ENCODE measurements at places on chromosomes 3 and 15. TPM values are rescaled to one million over a fixed set of nuclear protein-coding genes. Genes with fewer than 3 reads are reported as not detected.

The GOLGA8S gene
- 0.81 TPM for total RNA-seq

The CADPS gene
- 16.1 TPM for total RNA-seq

The ITGA11 gene
- total RNA-seq, result 0.54 TPM

The CILP gene
- total RNA-seq, result 20.7 TPM

The SRP14 gene
- 47.0 TPM for total RNA-seq

DNA sequence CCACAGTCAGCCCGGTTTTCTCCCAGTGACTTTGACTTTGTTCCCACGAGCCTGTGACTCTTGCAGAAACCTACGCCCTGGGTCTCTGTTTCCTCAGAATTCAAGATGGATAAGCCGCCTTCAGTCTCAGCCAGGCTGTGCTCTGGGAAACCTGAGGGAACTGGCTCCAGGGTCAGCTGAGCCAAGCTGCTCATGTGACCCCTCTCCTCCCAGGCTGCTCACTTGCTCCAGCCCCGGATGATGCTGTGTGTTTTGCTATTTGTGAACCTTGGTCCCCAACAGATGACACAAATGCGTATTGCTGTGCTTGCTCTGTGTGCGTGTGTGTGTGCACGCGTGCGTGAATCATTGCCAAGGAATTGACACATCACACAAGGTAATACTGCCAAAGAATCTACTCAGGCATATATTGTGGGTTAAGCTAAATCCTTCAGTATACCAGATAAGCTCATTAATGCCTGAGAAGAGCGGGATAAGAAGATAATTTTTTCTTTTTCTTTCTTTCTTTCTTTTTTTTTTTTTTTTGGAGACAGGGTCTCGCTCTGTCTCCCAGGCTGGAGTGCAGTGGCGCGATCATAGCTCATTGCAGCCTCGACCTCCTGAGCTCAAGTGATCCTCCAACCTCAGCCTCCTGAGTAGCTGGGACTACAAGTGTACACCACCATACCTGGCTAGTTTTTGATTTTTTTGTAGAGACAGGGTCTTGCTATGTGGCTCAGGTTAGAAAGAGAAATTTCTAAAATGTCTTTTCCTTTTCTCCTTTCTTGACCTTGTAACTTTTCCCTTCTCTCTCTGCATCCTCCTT, 29.2 kb upstream of the UMPS start:
- no peak for DNase-seq
- H3K4me1 ChIP-seq, result peaks cover 24% of the 10 kb centered on the region

GRCh38 chr3:151198849-151199248, 4.2 kb downstream of the GPR171 start:
- no peak overlapping the region for H3K27ac ChIP-seq
- H3K27me3 ChIP-seq, result no peaks in the 10 kb centered on the region
- no peak for DNase-seq
- no peaks in the 10 kb centered on the region for H3K4me1 ChIP-seq
- no peak overlapping the region for H3K4me3 ChIP-seq
- no peaks in the 10 kb centered on the region for H3K36me3 ChIP-seq

DNA sequence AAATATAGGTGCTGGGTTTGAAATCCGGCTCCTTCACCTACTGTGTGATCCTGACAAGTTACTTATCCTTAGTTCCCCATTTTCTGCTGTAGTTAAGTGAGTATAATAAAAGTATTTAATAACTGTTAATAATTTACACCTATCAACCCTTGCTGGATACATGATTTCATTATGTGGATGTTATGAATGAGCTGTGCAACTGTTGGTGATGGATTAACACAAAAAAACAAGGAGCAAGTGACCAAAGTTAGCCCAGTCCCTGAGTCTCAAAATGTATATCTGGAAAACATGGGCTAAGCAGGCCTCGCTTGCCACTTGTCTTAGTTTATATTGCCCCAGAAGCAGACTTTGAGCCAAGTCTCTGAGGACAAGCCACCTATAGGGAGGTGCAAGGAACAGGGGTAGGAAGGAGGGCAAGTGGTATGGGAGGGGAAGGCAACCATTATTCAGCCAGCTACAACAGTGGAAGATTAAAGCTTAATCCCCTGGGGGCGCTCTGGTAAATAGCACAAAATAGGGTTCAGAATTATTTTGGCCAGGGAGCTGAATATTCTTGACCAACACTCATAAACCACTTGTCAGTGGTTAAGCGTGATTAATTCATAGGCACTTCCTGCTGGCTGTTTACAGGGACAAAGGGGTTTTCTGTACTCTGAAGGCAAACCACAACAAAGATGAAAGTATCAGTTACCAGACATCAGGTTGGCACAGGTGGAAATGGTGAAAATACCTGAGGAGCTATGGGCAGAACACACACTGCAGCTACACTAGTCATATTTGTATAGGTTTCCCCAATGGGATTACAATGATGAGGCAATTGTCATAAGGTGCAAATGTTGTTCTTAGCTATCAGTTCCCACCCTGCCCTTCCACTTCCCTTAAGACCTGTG, 76.2 kb downstream of the TRIM42 start:
- DNase-seq, result no peak
- no peaks in the 10 kb centered on the region for H3K36me3 ChIP-seq
- no peak overlapping the region for H3K4me3 ChIP-seq

DNA sequence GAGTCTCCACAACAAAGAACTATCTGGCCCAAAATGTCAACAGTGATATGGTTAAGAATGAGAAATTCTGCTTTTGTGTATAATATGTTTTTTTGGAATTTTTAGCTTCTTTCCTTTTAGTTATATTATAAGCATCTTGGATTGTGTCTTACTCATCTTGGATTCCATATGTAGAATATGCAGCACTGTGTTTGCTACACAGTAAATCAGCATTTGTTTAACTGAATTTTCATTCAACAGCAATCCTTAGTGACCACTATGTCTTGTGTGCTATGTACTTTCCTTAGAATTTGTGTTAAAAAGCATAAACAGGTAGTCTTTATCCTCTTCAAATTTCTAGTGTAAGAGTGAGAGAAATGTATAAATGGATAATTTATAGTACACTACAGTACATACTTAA, 18.2 kb upstream of the TMEM207 start:
- H3K4me1 ChIP-seq, result no peaks in the 10 kb centered on the region
- DNase-seq, result no peak
- no peak overlapping the region for H3K27ac ChIP-seq
- no peaks in the 10 kb centered on the region for H3K27me3 ChIP-seq

- DNase-seq, result no peak
- H3K4me1 ChIP-seq, result no peaks in the 10 kb centered on the region
- H3K27me3 ChIP-seq, result peaks cover 3% of the 10 kb centered on the region
Measured at GRCh38 chr3:76651784-76652183, 388.1 kb upstream of the ROBO2 start.

- H3K27ac ChIP-seq, result no peak overlapping the region
- DNase-seq, result no peak
- no peaks in the 10 kb centered on the region for H3K36me3 ChIP-seq
- H3K4me1 ChIP-seq, result no peaks in the 10 kb centered on the region
Measured at GRCh38 chr3:153752405-153753027, 368.7 kb upstream of the ARHGEF26 start.

DNA sequence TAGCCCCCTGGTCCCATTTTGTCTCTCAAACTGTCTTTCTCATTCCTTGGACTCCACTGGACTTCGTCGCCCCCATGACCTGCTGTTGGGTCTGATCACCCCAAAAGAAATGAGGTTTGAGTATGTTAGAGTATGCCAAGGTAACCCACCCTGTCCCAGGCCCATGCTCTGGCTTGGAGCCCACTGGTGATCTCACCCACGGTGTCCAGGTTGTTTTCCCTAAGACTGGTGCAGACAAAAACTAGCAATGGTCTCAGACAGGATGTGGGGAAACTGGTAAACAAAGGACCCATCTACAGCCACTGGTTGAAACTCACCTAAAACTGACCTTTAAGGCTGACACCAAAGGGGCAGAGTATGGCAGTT, 38.9 kb downstream of the EFCAB12 start:
- no peak overlapping the region for H3K4me3 ChIP-seq
- H3K4me1 ChIP-seq, result no peaks in the 10 kb centered on the region
- no peaks in the 10 kb centered on the region for H3K36me3 ChIP-seq
- H3K27me3 ChIP-seq, result no peaks in the 10 kb centered on the region
- DNase-seq, result no peak

DNA sequence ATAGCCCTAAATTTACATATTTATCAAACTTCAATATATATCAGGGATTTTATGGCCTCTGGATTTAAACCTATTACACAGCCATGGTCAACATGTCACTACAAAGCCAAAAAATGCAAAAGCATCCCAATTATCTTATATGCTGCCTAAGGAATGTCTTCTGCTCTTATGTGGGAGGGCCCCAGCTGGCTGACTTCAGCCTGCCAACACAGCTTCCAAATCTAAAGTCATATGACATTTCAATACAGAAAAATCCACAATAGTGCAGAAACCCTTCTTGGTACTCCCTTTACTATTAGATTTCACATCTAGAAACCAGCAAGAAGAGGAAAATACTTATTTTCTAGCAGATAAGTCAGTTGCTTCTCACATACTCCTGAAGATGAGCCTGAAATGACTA, 6.4 kb downstream of the PFN2 start:
- no peaks in the 10 kb centered on the region for H3K36me3 ChIP-seq
- DNase-seq, result no peak
- H3K27ac ChIP-seq, result no peak overlapping the region
- no peaks in the 10 kb centered on the region for H3K27me3 ChIP-seq

DNA sequence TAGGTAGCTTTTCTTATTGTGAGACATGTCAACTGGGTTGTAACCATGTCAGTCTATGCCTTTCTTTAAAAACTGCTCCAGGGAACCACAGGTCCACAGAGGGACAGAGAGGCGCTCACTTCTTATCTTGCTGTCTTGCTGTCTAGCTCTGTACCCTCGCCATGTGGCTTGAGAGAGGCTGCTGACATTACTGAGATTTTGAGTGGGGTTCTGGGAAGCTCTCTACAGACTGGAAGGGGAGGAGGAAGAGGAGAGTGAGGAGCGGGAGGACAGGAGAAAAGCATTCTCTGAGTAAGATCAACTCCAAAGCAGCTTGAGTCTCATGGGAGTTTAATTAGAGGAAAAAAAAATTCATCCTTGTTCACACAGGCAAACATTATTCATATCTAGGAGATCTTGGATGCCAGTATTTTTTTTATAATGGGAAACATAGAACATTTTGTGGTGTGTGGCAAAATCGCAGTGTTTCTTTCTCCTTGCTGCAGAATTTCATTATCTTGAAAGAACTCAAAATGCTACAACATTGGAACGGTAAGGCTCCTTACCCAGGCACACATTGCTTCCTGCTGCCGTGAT, 1037.0 kb upstream of the NR2F2 start:
- no peak overlapping the region for H3K4me3 ChIP-seq
- H3K36me3 ChIP-seq, result no peaks in the 10 kb centered on the region
- H3K27ac ChIP-seq, result no peak overlapping the region
- H3K27me3 ChIP-seq, result peaks cover 4% of the 10 kb centered on the region

DNA sequence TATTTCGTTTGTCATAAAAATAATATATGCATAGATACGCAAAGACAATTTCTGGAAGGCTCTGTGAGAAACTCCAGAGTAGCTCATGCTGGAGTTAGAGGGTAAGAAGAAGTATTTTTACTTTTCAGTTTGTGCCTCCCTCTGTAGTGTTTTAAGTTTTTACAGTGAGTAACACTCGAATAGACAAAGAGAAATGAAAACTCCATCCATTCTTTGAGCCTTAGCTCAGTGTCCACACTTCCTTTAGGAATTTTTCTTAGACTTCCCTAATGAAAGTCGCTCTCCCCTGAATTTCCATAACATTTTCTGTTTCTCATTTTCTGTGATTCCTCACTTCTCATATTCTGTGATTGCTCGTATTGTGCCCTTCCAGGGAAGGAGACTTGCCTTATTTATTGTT, 2.1 kb downstream of the BLOC1S6 start:
- H3K4me3 ChIP-seq, result peak overlapping the region; percentile 68
- H3K36me3 ChIP-seq, result no peaks in the 10 kb centered on the region
- H3K27ac ChIP-seq, result no peak overlapping the region
- DNase-seq, result no peak
- peaks cover 10% of the 10 kb centered on the region for H3K4me1 ChIP-seq
- H3K27me3 ChIP-seq, result no peaks in the 10 kb centered on the region
